Eye (tissue), 1 donor: ENCODE measurements at places on chromosomes 5 and 9.

DNA sequence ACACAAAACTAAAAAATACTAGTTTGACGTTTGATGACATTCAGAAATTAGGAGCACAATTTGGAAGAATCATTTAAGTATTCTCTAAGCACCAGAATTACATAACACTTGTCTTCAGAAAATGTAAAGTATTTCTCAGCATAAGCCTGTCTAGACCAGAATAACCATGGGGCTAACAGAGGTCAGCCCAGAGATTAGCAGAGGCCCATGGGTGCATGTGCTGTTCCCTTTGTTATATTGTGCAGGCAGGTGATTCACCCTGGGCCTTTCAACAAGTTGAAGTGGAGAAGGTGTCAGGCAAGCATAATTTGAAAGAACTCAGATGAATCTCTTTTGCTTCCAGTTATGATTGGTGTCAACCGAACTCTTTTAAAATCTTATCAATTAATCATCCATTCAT, 227.9 kb downstream of the LURAP1L start:
- DNase-seq: no peak

GRCh38 chr5:127410959-127411358, 106.5 kb upstream of the PRRC1 start:
- no peak for DNase-seq

DNA sequence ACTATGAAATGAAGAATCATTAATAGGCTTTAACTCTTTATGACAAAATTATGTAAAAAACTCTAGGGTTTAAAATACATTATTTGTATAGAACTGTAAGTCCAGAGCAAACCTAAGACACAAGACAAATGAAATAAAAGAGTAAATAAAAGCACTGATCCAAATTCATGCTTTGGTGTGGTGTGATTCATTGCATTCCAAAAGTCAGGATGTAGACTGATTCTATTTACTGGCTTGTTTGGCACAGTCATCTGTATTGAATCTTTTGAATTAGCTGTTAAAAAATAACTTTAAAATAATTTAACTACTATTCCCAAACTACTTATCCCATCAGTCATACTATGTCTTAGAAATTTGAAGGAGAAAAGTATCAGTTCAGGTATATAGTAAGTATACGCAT, 31.1 kb downstream of the IL4 start:
- no peak for DNase-seq

GRCh38 chr9:88084357-88085183, 53.7 kb downstream of the SPATA31C2 start:
- DNase-seq: no peak

DNA sequence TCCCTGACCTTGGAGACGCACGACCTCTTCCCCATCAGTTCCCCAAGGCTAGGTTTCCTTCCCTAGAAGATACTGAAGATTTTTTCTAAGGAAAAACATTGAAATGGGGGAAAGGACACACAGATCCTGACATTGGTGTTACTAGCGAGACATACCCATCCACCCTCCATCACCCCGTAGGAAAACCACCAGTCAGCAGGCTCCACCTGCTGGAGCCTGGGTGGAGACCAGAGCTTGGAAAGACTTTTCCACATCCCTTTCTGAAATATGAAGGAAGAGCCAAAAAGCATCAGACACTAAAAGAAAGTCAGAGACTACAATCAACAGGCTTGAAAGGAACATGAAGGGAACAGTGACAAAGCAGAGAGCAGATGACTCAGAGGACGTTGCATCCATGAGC, 638.0 kb downstream of the IRX1 start:
- DNase-seq: no peak

DNA sequence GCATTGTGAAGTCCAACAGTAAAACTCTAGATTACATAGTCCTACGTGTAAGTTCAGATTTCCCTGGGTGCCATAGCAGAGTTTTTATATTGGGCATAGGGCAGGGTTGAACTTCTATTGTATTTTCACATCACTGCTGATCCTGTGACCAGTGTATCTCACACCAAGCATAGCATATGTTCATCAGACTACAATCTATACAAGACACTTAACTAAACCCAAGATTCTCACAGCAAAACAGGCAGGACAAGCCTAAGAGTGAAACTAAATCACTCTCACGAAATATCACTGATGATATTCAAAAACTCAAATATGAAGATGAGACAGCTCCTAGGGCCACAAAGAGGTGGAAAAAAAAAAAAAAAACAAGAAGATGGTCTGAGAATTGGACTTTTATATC, 3.2 kb upstream of the PPP1R2B start:
- DNase-seq: no peak

DNA sequence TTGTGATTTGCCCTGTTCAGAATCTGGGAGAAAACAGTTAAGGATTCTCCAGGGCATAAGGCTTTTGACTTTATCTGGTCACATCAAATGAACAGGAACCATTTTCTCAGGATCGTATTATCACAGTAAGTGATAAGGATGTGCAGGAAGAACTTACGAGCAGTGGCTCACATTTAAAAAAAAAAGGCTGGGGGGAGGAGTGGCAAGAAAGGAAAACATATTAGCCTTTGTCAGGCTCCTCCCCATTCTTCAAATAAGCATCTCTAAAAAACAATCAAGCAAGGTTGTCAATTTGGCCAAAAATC, 234.3 kb upstream of the TMEM161B start:
- DNase-seq: no peak

- DNase-seq: peak; percentile 38
These were observed 213.3 kb upstream of the FBXL7 start for GRCh38 chr5:15286650-15287049.

DNA sequence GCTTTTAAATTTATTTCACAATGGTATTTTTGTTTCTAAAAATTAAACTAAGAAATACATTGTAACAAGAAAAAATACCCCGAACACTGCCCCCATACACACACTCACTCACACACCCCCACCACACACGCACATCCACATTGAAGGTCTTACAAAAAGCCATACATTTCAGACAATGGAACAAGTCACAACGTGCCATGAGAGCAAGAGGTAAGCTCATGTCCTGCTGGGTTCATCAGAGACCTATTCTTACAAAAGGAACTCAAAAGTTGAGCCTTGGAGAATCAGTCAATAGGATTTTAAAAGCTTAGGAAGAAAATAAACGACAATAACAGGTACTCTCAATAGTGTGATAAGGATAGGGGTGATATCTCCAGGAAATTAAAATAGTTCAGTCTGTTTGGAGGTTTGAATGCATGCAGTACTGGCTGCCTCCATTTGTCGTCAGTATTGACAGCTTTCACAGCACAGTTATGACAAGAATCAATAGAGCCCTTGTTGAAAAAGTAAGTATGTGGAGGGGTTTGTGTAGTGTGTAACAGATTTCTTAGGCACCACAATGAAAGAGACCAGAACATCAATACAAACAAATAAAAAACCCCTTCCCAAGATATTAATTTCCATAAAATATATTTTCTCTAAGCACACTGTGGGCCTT, 1826.2 kb upstream of the CDH6 start:
- peak; percentile 20 for DNase-seq
